ENCODE measurements at places on chromosomes 5 and 9. TPM values are rescaled to one million over a fixed set of nuclear protein-coding genes. Genes with fewer than 3 reads are reported as not detected.

DNA sequence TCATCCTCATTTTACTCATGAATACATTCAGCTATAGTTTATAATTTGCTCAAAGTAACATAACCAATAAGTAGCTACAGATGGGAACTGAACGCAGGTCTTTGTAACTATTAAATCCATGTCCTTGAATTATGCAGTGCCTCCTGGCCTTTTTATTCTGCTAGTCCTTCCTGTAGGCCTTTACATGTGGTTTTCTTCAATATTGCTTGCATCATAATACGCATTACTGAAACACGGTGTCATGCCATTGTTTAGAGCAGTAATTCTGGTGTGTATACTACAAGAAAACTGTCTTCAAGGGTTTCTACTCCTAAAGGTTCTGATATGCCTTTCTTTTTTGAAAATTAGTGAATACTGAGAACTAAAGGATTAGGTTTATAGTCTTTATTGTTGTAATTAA lies 20.7 kb downstream of the CWC27 start:
- no peak for DNase-seq

DNA sequence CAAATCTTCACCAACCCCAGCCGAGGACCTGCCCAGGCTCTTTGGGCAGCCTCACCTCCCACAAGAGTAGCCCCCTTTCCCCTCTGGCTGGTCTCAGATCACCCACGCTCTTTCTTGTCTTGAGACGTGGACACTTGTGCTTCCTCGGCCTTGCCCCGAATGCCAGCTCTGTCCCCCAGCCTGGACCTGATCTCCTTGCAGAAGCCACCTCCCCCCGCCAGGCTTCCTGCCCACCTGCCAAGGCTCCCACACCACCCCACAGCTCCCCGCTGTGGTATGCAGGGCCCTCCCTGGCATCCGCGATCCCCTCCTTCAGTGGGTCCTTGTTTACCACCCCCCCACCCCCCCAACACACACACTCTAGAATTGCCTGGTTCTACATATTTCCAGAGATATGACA lies 133.7 kb downstream of the ROR2 start:
- no peak for DNase-seq

- no peak for DNase-seq
These were observed 101.3 kb upstream of the EGFLAM start for GRCh38 chr5:38157024-38157423.

- DNase-seq = no peak
These were observed 45.3 kb downstream of the COL5A1 start for GRCh38 chr9:134686896-134687295.

DNA sequence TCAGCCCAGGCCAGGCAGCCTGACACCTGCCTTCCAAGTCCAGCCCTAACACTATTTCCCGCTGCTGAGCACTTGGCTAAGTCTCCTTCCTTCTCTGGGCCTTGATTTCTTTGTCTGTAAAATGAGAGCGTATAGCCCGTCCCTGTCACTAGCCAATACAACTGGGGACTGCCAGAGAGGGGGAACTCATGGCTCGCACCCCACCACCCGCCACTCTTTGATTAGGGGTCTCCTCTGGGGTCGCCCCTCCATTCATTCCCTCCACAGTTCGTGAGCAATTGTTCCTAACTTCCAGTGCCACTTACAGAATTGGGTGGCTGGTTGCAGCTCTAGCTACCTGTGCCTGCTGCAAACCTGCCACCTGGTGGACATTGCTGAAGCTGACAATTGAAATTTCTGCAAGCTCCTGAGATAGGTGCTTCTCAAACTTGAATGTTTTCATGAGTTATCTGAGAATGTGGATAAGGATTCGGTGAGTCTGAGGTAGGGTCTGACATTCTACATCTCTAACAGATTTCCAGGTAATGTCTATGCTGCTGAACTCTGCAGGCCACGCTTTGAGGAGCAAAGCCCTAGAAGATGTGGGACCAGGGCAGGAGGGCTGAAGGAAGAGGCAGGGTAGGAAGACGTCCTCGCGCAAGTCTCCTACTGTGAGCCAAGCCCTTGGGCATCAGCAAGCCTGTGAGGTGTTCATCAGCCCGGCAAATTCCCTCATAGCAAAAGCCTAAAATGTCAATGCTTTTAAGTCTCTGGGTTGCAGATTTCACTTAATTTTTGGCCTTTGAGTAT lies 13.3 kb upstream of the RECK start:
- DNase-seq = peak; percentile 76

DNA sequence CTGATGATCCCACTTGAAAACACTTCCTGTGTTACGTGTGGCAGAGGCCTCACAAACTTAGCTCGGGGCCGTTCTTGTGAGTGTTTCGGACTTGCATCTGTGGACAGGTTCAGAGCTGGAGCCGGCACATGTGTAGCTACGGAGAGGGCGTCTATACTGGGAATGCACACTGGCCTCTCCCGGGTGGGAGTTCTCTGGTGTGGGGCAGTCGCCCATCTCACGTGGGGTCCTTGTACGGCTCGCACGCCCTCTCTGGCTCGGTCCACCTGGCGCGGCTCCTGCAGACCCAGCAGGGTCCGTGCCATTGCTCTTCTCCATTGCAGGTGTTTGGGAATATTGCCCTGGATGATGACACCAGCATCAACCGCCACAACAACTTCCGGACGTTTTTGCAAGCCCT lies 197.9 kb downstream of the CACNA1B start:
- DNase-seq = no peak

GRCh38 chr5:177494346-177495195 lies 2.8 kb downstream of the PDLIM7 start:
- no peak for DNase-seq

DNA sequence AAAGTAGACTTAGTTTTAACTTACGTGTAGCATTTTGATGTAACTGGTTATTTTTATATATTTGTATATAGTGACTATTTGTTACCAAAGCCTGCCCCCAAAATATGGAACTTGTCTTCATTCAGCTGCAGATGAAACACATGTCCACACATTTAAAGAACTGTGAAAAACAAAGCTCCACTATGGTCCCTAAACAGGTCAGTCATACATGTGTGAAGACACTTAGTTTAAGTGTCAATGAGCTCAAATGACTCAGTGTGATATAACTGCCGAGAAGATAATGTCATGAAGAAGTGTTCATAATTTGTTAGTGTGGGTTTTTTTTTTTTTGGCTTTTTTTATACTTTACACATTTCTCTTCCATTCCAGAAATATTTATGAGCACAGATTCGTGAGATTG lies 28.2 kb downstream of the HAVCR1 start:
- no peak for DNase-seq

DNA sequence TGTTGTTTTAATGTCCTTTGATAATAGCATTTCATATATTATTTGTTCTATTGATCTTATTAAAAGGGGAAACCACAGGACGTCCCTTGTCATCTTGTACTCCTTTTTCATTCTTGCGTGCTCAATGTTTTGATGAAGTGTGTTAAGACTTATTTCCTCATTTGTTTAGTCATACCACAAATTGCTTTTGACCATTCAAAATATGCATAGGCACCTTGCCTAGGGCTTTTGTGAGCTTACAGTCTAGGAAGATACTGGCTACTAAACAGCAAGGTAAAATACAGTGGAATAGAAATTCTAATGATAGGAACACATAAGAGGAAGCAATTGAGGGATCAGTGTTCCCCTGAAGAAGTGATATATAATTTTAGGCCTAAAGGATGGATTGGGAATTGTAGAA lies 190.3 kb downstream of the WDR70 start:
- no peak for DNase-seq

DNA sequence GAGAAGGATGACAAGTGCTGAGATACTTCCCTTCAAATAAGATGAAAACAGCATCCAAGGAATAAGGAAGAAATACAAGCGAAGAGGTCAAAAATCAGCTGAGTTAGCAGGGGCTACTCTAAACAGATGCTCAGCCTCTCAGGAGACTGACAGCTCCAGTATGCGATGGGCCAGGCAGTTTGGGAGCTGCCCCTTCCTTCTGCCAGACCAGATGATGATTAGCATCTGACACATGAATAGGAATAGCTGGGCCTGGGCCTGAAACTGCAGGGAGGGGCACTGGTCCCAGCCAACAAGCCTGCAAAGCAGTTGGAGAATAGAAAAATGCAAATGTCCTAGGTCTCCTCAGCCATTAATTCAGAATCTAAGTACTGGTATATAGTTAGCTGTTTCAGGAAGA lies 13.1 kb upstream of the MAP3K1 start:
- no peak for DNase-seq

DNA sequence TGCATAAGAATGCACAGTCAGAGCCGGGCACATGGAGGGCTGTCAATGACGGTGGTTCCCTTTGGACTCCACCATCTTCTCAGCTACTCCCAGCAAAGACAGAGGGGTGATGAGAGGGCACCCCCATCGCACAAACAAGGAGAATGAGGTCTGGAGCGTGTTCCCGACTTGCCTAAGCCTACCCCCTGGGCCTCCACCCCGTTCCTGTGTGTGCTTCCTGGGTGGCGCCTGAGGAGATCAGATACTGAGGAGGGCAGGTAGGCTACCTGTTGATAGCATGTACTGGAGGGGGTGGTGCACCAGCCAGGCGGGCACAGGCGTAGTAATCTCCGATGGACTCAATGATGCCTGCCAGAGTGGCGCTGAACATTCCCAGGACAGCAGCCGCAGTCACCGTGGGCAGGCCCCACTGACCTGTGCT lies 4.1 kb downstream of the SLC23A1 start:
- no peak for DNase-seq

- no peak for DNase-seq
These were observed 413.6 kb upstream of the TNC start for GRCh38 chr9:115531410-115532125.

DNA sequence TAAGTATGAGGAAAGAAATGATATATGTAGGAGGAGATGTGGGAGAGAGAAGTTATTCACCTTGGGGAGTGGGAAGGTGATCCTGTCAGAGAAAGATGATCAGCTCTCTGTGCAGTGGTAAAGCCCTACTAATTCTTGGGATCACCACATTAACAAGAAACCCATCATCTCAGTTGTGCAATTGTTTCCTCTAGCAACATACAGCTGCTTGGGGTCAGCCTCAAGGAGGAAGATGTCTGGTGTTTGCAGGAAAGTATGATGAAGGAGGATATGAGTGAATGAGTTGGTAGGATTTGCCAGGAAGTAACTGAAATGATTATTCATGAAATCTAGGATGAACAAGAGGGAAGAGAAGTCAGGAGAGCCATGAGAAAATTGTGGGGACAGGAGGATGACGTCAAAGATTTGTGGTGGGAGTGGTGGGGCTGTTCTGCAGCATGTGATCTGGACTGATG lies 50.1 kb downstream of the TNFSF8 start:
- DNase-seq = no peak

DNA sequence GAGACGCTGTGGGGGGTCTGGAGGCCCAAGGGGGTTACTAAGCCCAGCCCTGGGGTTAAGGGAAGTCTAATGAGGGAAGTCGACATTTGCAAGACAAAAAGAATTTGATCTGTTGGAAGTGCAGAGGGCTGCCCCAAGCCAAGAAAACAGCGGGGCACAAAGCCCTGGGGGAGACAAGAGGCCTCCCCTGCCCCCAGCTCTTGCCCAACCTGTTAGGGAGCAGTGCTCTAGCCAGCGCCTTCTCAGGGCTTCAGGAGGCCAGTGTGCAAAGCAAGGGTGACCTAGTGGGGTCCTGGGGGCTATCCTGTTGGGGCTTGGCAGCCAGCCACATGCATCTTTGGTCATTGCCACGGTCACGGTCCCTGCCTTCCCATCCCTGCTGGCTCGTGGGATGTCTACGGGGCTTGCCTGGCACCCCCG lies 25.2 kb downstream of the GFI1B start:
- DNase-seq = no peak

GRCh38 chr5:32421075-32421474 lies 23.5 kb downstream of the ZFR start:
- no peak for DNase-seq

DNA sequence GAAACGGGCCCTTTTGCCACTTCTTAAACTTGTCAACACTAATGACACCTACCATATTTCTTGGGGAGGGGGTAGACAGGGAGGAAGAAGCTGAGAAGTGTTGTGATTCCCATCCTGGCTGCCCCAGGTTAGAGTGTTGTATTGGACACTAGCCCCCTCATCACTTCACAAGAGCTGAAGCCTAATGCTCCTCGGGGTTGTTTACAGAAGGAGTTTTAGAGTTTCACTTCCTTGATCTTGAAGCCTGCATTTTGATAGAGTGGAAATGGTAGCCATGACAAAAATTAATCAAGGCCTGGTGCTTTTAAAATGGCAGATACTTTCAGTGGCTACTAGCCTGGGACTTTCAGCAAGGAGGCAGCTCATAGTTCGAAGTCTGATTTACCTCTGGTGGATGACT lies 11.0 kb upstream of the FAM120AOS start:
- no peak for DNase-seq

GRCh38 chr5:55062039-55062779 lies 38.2 kb downstream of the GZMK start:
- no peak for DNase-seq

DNA sequence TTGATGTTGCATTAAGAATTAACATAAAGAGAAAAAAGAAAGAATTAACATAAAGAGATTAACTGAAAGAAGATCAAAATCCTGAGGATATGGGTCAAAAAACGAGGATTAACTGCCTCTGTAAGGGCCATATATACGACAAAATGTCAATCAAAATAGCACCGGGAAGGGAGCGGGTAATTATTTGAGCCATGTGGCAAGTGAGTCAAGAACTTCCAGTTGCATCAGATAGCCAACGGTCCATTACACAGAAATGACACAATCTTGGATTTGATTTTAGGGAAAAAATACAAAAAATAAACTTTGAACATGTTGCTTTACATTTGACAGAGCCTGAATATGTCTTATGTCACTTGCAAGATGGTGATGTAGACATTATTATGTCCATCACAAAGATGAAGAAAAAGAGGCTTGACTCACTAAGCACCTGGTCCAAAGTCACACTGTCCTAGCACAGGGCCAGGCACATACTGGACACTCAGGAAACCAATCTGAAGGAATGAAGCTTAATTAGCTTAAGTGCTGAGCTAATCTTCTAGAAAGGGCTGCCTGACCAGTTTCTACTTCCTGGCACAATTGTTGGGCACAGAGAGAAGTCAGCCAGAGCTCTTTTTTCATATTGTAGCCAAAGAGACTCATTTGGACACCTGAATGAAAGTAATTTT lies 273.2 kb upstream of the PAPPA start:
- DNase-seq = no peak

- peak; percentile 0 for DNase-seq
These were observed 260.9 kb upstream of the TUT7 start for GRCh38 chr9:86614871-86615849.

SH3RF2 gene
- total RNA-seq = 49.4 TPM

SLC6A18 gene
- total RNA-seq = not detected

F12 gene
- total RNA-seq = 13.3 TPM

CA9 gene
- total RNA-seq = not detected

N4BP3 gene
- 2.9 TPM for total RNA-seq

MEF2C gene
- total RNA-seq = 1.5 TPM

GABRA1 gene
- total RNA-seq = not detected

EQTN gene
- total RNA-seq = not detected

NPR2 gene
- 44.1 TPM for total RNA-seq

SLC24A2 gene
- not detected for total RNA-seq

INSL4 gene
- not detected for total RNA-seq

PCSK5 gene
- total RNA-seq = 13.0 TPM

OR2V1 gene
- not detected for total RNA-seq
